T47D (cell line): ENCODE measurements at places on chromosomes 7 and 10.
A peak's percentile ranks its signal among the peaks of the same experiment; 100 is the strongest.

GRCh38 chr10:133481657-133482056, 27.9 kb downstream of the SCART1 start:
- DNase-seq, result no peak

GRCh38 chr10:52481986-52482555, 168.0 kb downstream of the DKK1 start:
- DNase-seq, result no peak

- DNase-seq, result no peak
Measured at GRCh38 chr10:114518401-114519305, 114.4 kb upstream of the AFAP1L2 start.

GRCh38 chr7:12257582-12257981, 46.5 kb downstream of the TMEM106B start:
- no peak for DNase-seq

DNA sequence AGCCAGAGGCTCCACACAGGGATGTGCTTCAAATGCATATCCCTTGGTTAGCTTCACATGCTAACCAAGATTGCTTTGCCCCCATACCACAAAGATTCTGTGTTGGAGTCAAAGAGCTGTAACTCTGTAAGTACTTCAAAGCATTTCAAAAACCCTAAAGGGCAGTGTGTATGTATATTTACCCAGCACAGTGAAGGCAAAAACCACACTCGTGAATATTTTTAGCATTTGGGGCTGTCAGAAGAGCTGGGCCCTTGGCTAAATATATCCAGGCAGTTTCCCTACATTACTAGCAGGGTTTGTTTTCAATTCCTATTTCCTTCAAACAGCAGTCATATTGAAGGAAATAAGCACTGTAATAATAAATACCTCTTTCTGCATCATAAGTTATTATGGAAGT, 84.2 kb upstream of the STEAP1B start:
- DNase-seq, result no peak

DNA sequence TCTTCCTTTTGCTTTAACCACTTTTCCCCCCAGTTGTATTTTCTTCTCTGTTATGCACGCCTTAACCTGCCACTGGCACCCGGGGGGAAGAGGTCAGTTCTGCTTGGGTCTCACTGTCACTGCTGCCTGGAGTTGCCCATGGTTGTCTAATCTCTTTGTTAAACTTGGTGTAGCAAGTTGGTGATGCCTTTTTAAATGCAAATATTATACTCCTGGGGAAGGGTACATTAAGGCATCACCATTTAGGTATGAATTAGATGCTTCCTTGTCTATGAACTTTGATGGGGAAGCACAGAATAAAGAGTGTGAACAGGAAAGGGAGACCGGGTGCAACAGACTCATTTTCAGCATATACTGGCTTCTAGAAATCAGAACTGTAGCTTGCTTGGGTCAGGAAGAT, 9.1 kb upstream of the SORCS3 start:
- no peak for DNase-seq

- DNase-seq, result no peak
Measured at GRCh38 chr10:63431962-63432797, 33.6 kb downstream of the JMJD1C start.

DNA sequence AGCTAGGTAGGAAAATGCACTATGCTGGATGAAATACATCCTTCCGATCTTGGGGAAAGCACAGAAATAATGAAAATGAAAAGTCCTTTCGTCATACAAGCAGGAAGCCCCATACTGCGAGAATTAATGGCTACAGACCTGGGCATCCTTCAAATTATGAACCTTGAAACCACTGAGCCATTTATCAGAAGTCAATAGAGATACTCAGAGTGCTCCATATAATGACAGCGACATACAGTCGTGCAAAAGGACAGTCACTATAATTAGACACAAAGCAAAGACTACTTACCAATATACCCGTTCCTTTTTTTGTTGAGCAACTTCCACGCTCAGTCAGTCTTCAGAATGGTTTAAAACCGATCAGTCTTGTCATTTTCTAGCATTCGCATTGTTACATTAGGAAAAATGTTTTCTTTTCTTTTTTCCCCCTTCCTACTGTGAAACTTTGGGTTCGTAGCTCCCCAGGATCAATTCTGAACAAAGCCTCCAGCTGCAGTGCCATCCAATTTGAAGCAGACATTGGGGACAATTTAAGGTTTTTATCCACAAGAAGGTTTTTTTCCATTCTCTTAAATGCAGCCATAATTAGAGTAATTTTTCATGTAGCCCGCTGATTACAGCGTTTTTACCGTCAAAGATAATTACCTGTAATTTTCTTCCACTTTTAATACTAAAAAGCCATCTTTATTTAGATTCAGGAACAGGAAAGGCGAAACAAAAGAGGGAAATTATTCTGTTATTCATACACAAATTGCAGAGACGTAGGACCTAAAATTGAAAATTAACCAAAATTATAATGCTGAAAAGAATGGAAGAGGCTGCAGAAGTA, 6.4 kb downstream of the DLX6 start:
- no peak for DNase-seq

DNA sequence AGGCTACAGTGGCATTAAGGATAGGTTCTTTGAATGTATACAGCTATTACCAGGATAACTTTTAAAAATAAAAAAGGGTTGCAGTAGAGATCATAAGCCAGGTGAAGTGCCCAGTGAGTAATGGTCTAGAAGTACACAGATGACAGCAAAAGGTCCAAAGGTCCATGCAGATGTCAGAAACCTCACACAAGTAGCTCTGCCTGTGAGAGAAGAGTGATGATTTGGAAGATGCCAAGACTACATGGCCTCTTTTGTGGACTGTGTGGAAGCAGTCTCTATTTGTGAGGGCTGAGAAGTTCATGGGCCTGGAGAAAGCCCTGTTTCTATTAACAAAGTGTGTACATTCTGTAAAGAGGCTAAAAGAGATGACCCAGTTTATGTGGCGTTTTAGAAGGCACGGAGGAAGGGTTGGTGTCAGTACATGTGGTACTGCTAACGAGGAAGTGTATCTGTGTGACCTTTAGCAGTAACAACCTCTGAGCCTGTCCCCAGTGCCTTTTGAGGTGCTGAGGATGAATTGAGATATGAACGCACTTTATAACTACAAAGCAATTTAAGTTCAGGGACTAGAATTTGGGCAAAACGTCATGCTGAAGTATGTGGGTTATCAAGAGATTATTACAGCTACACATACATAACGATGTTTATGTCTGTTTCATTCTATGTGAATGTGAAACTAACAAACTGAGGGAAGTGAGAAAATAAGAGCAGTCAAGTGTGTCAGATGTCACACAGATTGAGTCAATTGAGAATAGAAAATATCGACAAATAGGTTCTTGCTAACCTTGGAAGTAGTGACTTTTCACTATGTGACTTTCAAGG, 7.6 kb downstream of the CYCS start:
- DNase-seq, result no peak

GRCh38 chr7:129390314-129390713, 43.9 kb upstream of the STRIP2 start:
- no peak for DNase-seq

DNA sequence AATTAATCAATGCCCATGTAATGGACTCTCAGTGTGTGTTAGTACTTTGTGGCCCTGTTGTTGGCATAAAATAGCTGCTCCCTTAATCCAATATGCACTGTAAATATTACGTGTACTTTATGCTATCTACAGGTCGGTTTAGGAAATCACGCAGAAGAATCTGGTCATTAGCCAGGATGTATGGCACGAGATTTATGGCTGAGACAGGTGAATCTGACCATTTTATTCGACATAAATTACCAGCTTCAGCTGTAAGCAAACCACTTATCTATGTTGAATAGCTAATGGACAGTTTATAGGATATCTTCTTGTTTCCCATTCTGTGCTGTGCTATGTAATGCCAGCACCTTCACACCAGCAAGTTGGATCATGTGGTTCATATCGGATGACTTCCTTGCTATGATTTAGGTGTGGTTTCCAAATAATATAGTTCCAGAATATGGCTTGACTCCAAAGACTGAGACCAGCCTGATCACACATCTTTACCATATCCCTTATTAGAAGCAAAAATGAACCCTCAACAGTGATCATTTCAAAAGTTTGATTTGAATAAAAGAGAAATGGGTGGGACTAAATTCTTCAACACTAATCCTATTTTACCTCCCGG, 301.4 kb downstream of the AHR start:
- no peak for DNase-seq

- DNase-seq, result peak; percentile 59
Measured at GRCh38 chr10:21496343-21497176, 28.9 kb downstream of the SKIDA1 start.
